ENCODE measurements at places on chromosomes 16 and 17. TPM values are rescaled to one million over a fixed set of nuclear protein-coding genes. Genes with fewer than 3 reads are reported as not detected.
A peak's percentile ranks its signal among the peaks of the same experiment; 100 is the strongest.

GRCh38 chr16:2170080-2170479, 14.5 kb downstream of the TRAF7 start:
- no peak for DNase-seq

GRCh38 chr16:15459791-15460190, 25.4 kb downstream of the BMERB1 start:
- no peak for DNase-seq

DNA sequence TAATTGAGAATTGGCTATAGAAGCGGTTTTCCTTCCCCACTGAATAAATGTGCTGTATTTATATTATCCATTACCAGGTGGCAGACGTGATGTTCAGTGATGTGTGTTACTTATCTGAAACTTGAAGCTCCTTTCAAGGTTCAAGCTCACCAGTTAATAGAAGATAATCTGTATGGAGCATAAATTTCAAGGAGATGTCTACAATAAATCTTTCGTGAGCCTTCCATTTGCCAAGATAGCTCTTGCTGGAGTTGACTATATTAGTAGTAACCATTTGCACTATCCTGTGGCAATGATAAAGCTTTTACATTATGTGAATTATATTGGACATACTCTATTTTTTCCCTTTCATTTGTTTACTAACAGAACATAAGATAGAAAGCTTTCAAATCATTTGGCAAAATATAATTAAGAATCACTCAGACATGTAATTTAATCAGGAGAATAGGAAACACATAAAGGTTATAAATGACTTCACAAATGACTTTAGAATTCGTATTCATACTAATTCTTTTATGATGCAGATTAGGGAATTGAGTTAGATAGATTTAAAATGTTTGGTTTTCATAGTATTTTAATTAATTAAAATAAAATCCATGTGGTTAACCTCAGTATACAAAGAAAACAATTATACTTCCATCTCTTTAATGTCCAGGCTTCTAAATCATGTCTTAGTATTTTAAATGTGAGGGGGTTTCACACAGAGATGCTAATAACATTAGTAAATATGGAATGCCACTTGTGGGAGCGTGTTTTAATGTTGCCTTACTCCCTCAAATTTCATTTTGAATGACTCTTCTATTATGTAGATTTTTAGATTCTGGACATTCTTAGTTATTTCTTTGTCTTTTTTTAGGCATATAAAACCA, 664.4 kb upstream of the CDH8 start:
- DNase-seq, result no peak

DNA sequence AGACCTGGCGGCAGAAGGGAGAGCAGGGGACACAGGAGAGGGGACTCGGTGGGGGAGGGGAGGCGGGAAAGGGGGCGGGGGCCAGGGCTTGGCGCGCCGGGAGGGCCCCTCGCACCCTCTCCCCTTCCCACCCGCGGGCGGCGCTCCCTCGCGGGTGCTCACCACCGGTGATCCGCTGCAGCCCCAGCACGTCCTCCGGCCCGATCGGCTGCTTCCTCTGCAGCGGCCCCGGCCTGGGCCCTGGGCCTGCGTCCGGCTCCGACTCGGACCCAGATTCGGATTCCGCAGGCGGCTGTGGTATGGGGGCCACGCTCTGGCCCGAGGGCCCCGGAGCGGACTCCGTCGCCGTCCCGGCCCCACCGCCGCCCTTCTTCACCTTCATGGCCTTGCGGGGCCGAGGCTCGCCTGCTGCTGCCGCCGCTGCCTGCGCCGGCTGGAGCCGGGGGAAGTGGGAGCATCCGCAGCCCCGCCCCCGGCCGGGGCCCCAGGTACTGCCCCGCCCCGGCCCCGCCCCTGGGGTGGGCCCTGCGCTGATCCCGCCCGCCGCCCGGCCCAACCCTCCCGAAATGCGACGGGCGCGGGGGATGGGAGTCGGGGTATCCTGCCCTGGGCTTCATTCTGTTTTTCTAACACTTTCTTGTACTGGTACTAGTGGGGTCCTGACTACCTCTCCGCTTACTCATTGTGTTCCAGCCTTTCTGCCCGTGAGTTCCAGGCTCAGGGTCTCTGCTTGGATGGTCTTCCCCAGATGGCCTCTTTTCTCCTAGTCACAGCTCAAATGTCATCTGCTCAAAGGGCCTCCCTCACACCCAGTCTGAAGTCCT, at the start of gene UNC119:
TSS of gene UNC119 (minus strand) at position 449 of the 824 bp plus-strand sequence. CDS start at position 382, 67 bp downstream.
- DNase-seq, result peak; percentile 70

DNA sequence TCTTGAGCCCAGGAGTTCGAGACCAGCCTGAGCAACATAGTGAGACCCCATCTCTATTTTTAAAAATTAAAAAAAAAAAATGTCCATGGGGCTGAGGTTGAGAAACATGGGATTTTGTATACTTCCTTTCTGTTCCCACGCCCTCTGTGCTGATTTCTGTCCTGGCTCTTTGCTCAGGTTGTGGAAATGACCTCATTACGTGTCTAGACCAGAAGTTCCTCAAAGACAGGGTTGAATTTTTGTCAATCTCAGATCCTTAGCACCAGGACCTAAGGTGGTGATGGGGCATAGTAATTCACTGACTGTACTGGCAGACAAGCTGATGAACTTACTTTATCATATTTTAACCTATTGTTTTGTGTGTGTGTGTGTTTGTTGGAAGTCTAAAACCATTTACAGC, 11.2 kb upstream of the HNF1B start:
- no peak for DNase-seq

- peak; percentile 24 for DNase-seq
Measured at GRCh38 chr16:66212428-66212827, 154.1 kb upstream of the CDH5 start.

DNA sequence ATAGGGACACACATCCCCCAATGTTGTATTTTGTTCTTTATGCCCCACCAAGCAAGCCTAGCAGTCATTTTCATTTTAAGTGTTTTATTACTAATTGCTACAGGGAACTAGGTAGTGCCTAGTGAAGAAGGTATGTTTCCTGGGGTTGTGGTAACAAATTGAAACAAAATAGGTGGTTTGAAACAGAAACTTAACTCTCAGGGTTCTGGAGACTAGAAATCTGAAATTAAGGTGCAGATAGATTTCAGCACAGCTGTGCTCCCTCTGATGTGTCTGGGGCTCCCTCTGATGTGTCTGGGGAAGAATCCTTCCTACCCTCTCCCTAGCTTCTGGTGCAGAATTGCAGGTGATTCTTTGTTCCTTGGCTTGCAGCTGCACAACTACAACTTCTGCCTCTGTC, 390.1 kb downstream of the ZFHX3 start:
- DNase-seq, result no peak

GLIS2 gene
- polyA plus RNA-seq, result 0.03 TPM

FBXL16 gene
- polyA plus RNA-seq, result 1.0 TPM

NKD1 gene
- polyA plus RNA-seq, result 0.01 TPM

TBC1D3G gene
- polyA plus RNA-seq, result not detected
